ENCODE measurements at places on chromosomes 3 and 15.

GRCh38 chr15:51861557-51862359, 32.3 kb downstream of the TMOD3 start:
- no peak for DNase-seq

GRCh38 chr3:183692436-183692835, 5.2 kb upstream of the YEATS2 start:
- no peak for DNase-seq

DNA sequence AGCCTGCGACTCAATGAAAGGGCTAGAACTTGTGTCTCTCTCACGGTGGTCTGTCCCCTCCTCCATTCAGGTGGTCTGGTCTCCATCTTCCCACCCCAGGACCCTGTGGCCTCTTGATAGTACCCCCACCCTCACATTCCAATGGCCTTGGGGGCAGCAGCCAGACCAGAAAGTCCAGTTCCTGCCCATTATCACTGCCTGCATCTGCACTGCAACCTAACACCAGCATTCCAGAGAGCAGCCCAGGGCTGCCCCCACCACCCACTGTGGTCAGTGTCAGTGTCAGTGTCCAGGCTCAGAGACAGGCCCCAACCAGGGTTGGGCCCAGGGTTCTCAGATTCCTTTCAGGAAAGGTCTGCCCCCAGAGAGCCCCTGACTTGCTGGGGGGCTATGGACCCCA, 12.6 kb downstream of the IGDCC3 start:
- DNase-seq: no peak

- DNase-seq: no peak
These were observed 28.4 kb upstream of the RPL29 start for GRCh38 chr3:52023860-52024764.

DNA sequence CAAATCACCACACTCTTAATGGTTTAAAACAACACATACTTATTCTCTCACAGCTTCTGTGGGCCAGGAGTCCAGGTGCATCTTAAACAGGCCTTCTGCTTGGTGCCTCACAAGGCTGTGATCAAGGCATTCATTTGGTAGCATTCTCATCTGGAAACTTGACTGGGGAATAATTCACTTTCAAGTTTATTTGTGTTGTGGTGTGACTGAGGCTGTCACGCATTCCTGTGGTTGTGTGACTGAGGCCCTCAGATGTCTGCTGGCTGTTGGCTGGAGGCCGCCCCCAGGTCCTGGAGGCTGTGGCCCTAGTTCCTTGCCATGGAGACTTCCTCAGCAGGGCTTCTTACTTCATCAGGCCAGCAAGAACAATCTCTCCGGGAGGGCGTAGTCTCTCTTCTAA, 16.9 kb upstream of the FAM3D start:
- peak; percentile 47 for DNase-seq

GRCh38 chr3:177753451-177754155, 556.3 kb upstream of the TBL1XR1 start:
- no peak for DNase-seq
